B cell (primary cell): ENCODE measurements at places on chromosomes 7 and 10. TPM values are rescaled to one million over a fixed set of nuclear protein-coding genes. Genes with fewer than 3 reads are reported as not detected.
A peak's percentile ranks its signal among the peaks of the same experiment; 100 is the strongest.

- no peak overlapping the region for H3K27ac ChIP-seq
- no peak for DNase-seq
- H3K4me3 ChIP-seq, result no peak overlapping the region
- H3K27me3 ChIP-seq, result no peaks in the 10 kb centered on the region
- no peaks in the 10 kb centered on the region for H3K4me1 ChIP-seq
Measured at GRCh38 chr7:158997471-158997870, 141.1 kb downstream of the DYNC2I1 start.

DNA sequence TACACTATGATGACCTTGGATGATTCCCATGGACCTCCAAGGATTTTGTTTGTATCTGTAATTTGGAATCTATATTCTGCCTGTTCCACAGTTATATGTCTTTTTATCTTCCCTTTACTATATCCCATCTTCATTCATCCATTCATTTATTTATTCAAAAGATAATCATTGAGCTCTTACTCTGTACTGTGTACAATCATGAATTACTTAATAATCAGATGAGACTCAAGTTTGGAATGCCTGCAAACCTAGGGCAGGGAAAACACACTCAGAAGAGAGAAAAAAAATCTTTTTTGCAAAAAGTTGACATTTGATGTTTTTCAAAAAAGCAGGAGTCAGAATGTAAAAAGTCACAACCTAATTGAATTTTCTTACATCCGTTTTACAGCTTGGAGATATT lies 170.2 kb upstream of the GNAI1 start:
- no peaks in the 10 kb centered on the region for H3K27me3 ChIP-seq
- H3K36me3 ChIP-seq, result no peaks in the 10 kb centered on the region
- no peak for DNase-seq
- H3K4me3 ChIP-seq, result no peak overlapping the region

CADPS2 gene
- not detected in 2 replicates for total RNA-seq

GRCh38 chr7:151851145-151851751 lies 25.7 kb downstream of the PRKAG2 start:
- H3K4me1 ChIP-seq, result peaks cover 21% of the 10 kb centered on the region
- H3K4me3 ChIP-seq, result peak overlapping the region; percentile 62
- H3K27me3 ChIP-seq, result no peaks in the 10 kb centered on the region
- H3K36me3 ChIP-seq, result no peaks in the 10 kb centered on the region

- H3K27me3 ChIP-seq, result no peaks in the 10 kb centered on the region
- no peak overlapping the region for H3K4me3 ChIP-seq
- peaks cover 9% of the 10 kb centered on the region for H3K4me1 ChIP-seq
- no peak for DNase-seq
- no peak overlapping the region for H3K27ac ChIP-seq
Measured at GRCh38 chr7:36760856-36761762, 36.8 kb upstream of the AOAH start.

- no peak overlapping the region for H3K27ac ChIP-seq
- no peaks in the 10 kb centered on the region for H3K4me1 ChIP-seq
- no peak overlapping the region for H3K4me3 ChIP-seq
- no peaks in the 10 kb centered on the region for H3K36me3 ChIP-seq
Measured at GRCh38 chr10:114975091-114975490, 37.1 kb downstream of the TRUB1 start.

AUTS2 gene
- 35.0 and 37.4 TPM in 2 replicates for total RNA-seq

DNA sequence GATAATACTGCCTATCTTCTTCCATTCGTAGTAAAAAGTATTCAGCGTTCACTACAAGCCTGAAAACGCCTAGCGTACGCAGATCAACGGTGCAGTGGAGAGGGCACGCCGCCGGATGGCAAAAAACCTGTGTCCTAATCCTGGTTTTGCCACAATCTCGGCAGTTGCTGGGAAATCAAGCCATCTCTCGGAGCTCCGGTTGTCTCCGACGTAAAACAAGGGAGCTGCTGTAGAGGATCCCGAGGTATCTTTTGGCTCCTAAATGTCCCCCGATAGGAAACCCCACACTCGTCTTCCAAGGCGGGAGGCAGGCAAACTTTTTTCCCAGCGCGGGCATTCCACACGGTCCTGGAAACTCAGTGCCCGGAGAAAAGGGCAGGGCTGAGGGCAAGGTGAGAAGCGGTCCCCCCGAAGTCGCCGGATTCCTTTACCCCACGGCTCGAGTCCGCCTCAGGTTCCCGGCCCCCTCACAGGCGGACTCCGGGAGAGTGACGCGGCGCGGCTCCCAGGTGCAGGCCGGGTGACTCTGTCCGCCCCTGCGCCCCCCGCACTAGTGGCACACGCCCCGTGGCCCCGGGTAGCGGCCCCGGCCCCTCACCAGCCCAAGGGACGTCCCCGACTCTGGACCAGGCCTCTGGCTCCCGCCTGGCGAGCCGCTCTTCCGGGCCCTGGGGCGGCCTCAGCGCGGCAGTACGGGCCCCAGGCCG lies 649 bp downstream of the IDE start:
- peaks cover 16% of the 10 kb centered on the region for H3K4me1 ChIP-seq
- peak overlapping the region; percentile 94 for H3K4me3 ChIP-seq
- peaks cover 2% of the 10 kb centered on the region for H3K36me3 ChIP-seq
- H3K27me3 ChIP-seq, result no peaks in the 10 kb centered on the region

- DNase-seq, result no peak
- no peaks in the 10 kb centered on the region for H3K27me3 ChIP-seq
- no peaks in the 10 kb centered on the region for H3K4me1 ChIP-seq
- no peak overlapping the region for H3K27ac ChIP-seq
- no peaks in the 10 kb centered on the region for H3K36me3 ChIP-seq
Measured at GRCh38 chr7:45646207-45646821, 72.1 kb downstream of the ADCY1 start.

DNA sequence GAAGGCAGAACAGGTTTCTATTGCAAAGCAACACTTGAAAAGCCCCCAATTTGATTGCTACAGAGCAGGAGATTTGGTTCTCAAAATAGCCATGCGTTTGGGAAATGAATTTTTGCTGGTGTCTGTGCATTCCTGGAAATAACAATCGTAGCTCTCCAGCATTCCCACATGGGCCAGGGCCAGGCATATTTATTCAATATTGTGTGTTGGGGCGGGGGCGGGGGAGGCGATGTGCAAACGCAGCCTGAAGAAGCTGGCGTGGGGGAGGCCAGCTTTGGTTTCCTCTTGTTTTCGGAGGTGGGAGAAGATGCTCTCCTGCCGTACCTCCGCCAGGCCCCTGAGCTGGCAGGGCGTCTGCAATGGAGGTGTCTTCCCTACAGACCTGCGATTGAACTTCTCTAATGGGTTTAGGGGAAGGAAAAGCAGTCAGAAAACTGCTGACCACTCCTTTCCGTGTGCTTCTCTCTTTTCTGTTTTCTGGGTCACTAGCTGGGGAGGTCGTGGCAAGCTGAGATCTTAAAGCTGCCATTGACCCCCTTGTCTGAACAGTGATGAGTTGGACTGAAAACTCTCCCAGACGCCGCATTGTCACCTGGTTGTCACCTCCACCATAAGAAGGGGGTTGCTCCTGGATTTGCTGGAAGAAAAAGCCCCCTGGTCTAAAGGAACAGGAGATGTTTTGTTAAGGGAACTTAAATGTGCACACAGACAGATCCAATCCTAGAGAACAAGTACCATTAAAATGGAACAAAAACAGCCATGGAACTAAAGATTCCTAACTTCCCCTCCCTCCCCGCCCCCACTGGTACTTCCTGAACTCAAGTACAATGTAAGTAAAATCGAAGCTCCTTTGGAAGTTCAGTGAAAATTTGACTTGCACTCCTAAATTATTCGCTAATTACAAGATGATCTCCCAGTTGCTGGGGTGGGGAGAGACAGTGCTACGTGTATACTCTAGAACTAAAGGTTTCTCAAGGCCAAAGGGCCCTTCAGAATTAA lies 56.4 kb upstream of the HABP2 start:
- no peak overlapping the region for H3K4me3 ChIP-seq
- no peak overlapping the region for H3K27ac ChIP-seq
- no peaks in the 10 kb centered on the region for H3K27me3 ChIP-seq
- H3K4me1 ChIP-seq, result no peaks in the 10 kb centered on the region
- no peak for DNase-seq

ECHDC3 gene
- total RNA-seq, result 8.7 and 9.6 TPM in 2 replicates

DNA sequence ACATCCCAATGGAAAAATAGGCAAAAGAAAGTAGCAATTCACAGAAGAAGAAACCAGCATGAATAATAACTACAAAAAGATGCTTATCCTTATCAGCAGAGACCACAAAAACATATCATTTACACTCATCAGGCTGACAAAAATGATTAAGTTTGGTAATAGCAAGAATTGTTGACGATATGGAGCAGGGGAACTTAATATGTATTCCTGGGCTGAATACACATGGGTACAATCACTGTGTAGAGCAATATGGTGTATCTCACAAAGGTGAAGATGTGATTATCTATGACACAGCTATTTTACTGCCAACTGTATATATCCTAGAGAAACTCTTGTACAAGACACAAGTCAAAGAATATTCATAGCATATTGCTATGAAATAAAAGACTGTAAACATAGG lies 141.8 kb upstream of the NOBOX start:
- H3K4me3 ChIP-seq, result no peak overlapping the region
- H3K27me3 ChIP-seq, result no peaks in the 10 kb centered on the region
- no peak for DNase-seq
- no peaks in the 10 kb centered on the region for H3K4me1 ChIP-seq

- no peaks in the 10 kb centered on the region for H3K27me3 ChIP-seq
- no peaks in the 10 kb centered on the region for H3K36me3 ChIP-seq
- H3K27ac ChIP-seq, result no peak overlapping the region
- no peaks in the 10 kb centered on the region for H3K4me1 ChIP-seq
Measured at GRCh38 chr10:96478355-96478754, 35.4 kb downstream of the TLL2 start.

ELAPOR2 gene
- total RNA-seq, result 8.3 and 11.1 TPM in 2 replicates

DNA sequence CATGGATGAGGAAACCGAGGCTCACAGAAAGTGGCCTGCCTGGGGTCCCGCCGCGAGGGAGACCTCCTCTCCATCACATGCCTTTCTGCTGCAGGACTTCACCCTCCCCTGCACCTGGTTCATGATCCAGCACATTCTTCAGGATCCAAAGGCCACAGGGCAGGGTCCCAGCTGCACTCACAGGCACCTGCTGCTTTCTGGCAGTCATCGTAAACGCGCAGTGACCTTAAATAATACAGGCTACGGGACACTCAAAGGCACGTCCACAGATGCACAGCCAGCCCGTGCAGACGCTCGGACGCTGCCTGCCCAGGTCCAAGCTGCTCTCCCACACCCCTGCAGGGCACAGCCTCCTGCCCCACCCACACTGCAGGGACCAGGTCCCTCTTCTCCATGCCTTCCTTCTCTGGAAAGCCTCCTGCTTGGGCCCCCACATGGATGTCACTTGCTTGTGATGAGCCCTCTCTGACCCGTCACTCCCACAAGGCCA lies 49.9 kb downstream of the CALML3 start:
- no peak overlapping the region for H3K27ac ChIP-seq
- DNase-seq, result no peak
- no peaks in the 10 kb centered on the region for H3K36me3 ChIP-seq
- H3K4me3 ChIP-seq, result no peak overlapping the region

- H3K4me3 ChIP-seq, result no peak overlapping the region
- H3K27ac ChIP-seq, result no peak overlapping the region
- H3K4me1 ChIP-seq, result peaks cover 22% of the 10 kb centered on the region
- peak; percentile 31 for DNase-seq
- no peaks in the 10 kb centered on the region for H3K36me3 ChIP-seq
Measured at GRCh38 chr7:151010307-151011096, 13.8 kb downstream of the ATG9B start.

DNA sequence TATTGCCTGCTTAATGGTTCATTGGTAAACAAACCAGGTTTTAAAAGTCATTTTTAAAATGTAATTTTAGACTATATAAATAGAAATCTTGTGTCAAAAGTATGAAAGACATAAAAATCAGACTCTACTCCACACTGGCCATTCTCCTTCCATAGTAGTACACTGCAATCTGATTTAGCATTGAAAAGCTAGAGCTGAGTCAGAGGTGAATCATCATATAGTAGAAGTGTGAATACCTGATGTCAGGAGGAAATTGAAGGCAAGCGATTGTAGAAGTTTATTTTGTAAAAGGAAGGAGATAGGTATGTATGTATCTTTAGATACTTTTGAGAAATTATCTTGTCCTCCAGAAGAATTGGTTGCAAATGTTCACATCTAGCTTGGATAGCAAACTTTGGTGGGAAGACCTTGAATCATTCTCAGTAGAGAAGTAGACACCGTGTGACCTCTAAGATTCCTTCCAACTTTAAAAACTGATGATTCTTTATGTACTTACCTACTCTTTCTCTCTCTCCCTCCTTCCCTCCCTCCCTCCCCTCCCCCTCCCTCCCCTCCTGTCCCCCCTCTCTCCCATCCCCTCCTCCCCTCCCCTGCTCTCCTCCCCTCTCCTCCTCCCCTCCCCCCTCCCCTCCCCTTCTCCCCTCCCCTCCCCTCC lies 88.1 kb downstream of the BTAF1 start:
- no peak overlapping the region for H3K4me3 ChIP-seq
- peaks cover 24% of the 10 kb centered on the region for H3K36me3 ChIP-seq
- no peak overlapping the region for H3K27ac ChIP-seq
- H3K4me1 ChIP-seq, result no peaks in the 10 kb centered on the region

GRCh38 chr7:131568510-131568909 lies 12.1 kb upstream of the PODXL start:
- H3K27ac ChIP-seq, result no peak overlapping the region
- no peaks in the 10 kb centered on the region for H3K27me3 ChIP-seq
- no peaks in the 10 kb centered on the region for H3K4me1 ChIP-seq
- no peaks in the 10 kb centered on the region for H3K36me3 ChIP-seq

GRCh38 chr7:45642044-45642443 lies 67.9 kb downstream of the ADCY1 start:
- no peaks in the 10 kb centered on the region for H3K27me3 ChIP-seq
- no peaks in the 10 kb centered on the region for H3K36me3 ChIP-seq
- no peak overlapping the region for H3K4me3 ChIP-seq
- no peaks in the 10 kb centered on the region for H3K4me1 ChIP-seq

DNA sequence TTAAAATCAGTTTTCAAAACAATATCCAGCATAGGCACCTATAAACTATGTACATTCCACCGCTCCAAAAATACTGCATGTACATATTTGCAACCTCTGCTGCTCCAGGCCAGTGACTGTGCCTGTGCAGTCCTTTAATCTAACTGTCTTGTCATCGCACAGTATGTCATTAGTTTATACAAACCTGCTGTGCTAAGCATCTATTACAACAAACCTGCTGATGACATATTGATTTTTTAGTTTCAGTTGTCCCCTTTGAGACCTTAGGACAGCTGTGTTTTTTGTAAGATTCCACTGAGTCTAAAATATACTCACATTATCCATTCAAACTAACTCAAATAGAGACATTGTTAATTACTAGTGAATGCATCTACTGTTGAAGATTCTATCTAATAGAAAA lies 33.1 kb downstream of the SEMA3C start:
- H3K27ac ChIP-seq, result no peak overlapping the region
- H3K36me3 ChIP-seq, result no peaks in the 10 kb centered on the region
- DNase-seq, result no peak
- no peak overlapping the region for H3K4me3 ChIP-seq
- no peaks in the 10 kb centered on the region for H3K27me3 ChIP-seq

EPO gene
- not detected in 2 replicates for total RNA-seq

- H3K4me3 ChIP-seq, result no peak overlapping the region
- H3K36me3 ChIP-seq, result no peaks in the 10 kb centered on the region
- no peak for DNase-seq
- peak overlapping the region; percentile 80 for H3K27ac ChIP-seq
Measured at GRCh38 chr10:11213137-11213536, 195.5 kb downstream of the CELF2 start.

- no peak overlapping the region for H3K27ac ChIP-seq
- no peak overlapping the region for H3K4me3 ChIP-seq
- H3K4me1 ChIP-seq, result no peaks in the 10 kb centered on the region
- H3K27me3 ChIP-seq, result no peaks in the 10 kb centered on the region
- H3K36me3 ChIP-seq, result no peaks in the 10 kb centered on the region
Measured at GRCh38 chr10:76086170-76086760, 654.8 kb downstream of the LRMDA start.
